Muscle of arm (tissue), 14 donors: ENCODE measurements at places on chromosomes 3 and 15. TPM values are rescaled to one million over a fixed set of nuclear protein-coding genes. Genes with fewer than 3 reads are reported as not detected.

DNA sequence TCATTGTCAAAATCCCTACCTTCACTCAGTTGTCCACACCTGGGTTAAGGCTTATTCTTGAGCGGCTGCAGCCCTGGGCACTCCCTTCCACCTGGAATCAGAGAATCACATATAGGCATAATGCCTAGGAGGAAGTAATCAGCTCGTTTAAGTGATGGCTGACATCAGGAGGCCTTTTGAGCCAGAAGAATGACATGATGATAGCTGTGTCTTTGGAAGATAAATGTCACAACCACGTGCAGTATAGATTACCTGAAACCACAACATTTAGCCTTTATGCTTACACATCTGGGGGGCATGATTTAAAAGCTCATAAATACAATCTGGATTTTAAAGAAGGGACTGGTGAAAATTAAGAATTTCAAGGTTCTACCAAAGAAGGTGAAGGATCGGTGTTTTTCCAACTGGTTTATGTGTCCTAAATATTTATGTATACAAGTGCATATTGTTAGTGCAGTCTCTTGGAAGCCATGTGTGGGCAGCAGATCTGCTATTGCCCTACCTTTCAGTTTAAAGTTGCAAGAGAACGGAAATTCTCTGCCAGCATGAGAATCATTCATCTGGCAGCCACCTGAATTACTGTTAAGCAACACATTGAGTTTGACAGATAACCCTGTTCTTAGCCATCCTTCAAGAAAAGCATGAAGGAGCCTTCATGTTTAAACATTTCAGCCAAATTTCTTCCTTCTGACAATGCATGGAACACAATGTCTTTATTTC is 163.4 kb upstream of the NR2E3 start:
- DNase-seq, result no peak

- peak; percentile 67 for DNase-seq
These were observed 23.4 kb upstream of the TLE3 start for GRCh38 chr15:70120958-70121623.

GRCh38 chr15:39025881-39026280 is 461.3 kb upstream of the RASGRP1 start:
- DNase-seq, result no peak

- no peak for DNase-seq
These were observed 55.8 kb downstream of the TRIM71 start for GRCh38 chr3:32873531-32874130.

DNA sequence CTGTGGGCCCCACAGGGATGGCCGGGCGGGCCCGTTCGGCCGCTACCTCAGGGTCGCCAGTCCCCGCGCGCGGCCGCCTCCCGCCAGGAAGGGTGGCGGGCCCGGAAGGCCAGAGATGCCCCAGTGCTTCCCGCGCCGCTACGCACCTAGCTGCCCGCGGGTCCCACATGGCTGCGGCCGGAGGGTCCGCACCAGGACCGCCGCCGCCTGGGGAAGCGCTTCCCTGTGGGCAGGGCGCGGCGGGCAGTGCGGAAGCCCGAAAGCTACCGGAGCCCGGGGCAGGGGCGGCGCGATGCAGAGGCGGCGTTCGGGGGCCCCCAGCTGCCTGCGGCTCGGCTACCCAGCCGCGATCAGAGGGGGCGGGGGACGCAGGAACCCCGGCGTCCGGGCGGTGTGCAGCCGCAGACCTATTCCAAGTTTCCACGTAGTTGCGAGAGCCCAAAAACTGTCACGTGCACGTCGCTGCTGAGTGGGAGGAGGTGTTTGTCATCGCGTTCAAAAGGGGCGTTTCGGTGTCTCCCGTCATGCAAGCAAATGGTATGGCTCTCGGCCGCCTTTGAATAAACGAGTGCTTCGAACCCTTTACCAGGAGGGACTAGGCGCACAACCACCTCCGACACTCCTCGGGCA is at the start of gene TRANK1:
TSS of gene TRANK1 (minus strand) at position 414 of the 630 bp plus-strand sequence. CDS start at position 169, 245 bp downstream.
- DNase-seq, result peak; percentile 80

FETUB gene
- 0.31 TPM for polyA plus RNA-seq

HYKK gene
- 1.2 TPM for polyA plus RNA-seq
